ENCODE measurements at places on chromosomes 11 and 22.

DNA sequence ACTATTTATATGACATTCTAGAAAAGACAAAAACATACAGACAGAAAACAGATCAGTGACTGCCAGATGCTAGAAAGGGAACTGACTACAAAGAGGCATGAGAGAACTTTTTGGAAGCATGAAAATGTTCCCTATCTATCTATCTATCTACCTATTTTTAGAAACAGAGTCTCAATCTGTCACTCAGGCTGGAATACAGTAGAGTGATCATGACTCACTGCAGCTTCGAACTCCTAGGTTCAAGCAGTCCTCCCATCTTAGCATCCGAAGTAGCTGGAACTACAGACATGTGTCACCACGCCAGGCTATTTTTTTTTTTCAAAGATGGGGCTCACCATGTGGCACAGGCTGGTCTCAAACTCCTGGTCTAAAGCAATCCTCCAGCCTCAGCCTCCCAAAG lies 6.9 kb downstream of the SBF2 start:
- DNase-seq = no peak

GRCh38 chr22:29838599-29838956 lies 504 bp upstream of the ASCC2 start:
- no peak for DNase-seq

DNA sequence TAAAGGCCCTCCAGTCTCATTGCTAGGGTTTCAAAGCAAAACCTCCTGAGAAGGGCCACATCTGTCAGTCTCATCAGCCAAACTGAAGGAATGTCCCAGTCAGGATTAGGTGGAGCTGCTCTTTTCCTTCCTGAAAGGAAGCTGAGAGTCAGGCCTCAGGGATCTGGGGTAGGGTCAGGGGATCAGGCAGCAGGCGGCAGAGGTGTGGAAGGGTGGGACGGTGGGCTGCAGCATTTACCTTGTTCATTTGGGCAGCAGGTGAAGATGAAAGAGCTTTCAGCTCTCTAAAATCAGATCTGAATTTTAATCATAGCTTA lies 17.8 kb downstream of the CD82 start:
- DNase-seq = no peak

DNA sequence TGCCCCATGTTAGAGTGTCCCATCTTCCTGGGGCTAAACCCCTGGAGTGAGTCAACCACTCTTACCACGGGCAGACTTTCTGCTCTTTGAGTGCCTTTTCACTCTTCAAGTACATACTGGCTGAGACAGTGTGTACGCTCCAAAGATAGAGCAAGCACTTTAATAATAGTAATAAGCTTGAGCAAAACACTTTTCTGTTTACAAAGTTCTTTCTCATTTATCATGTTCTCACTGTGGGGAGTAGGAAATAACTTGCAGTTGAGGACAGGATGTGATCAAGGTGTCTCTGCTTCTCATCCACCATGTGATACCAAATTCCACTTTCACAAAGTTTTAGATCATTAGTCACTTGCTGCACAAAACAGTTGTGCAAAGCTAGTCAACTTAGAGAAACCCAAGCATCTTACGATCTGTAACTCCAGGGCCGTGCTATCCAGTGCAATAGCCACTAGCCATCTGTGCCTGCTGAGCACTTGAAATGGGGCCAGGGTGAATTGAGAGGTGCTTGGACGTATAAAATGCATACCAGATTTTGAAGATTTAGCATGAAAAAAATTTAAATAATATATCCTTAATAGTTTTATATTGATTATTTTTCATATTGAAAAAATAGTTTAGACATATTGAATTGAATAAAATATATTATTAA lies 135.3 kb downstream of the KIF18A start:
- peak; percentile 3 for DNase-seq

- no peak for DNase-seq
These were observed 109.3 kb downstream of the BRD1 start for GRCh38 chr22:49718396-49718795.

DNA sequence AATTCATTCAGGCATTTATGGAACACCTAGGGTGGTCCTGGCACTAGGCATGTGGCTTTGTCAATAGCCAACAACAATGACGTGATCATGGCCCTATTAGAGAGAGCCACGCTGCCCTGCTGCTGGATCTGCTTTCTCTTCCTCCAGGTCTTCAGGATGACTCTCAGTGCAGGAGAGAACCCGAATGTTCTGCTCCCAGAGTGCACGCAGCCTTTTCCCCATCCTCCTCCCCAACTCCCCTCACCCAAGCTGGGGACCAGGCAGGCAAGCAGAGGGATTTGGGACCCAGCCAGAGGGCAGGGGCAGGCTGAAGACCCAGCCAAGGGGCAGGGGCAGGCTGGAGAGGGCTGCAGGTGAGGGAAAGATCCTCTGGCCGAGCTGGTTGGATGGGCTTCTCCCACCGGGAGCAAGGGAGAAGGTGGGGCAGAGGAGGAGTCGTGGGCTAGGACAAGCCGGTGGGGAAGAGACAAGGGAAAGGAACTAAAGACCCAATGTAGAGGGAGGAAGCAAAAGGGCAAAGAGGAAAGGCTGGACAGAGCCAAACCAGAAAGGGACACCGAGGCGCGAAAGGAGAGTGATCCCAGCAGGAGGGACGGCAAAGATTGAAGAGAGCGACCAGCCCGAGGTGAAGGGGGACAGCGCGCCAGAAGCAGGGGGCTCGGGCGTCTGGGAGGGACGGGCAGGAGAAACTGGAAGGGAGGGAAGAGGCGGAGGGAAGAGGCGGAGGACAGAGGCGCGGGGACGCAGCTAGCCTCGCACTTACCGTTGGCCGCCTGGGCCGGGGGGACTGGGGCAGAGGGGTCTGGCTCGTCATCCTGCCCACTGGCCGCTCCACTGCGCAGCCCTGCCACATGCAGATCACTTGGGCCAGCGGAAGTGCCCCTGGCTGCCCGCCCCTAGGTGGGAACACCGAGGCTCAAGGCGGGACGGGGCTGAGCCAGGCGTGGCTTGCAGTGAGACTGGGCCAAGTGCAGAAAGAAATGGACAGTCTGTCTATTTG lies at the start of gene KCTD14:
Gene KCTD14, minus strand, starts transcription at position 880 of the 1,000 bp plus-strand sequence. Its CDS starts 27 bp downstream, at position 853.
- no peak for DNase-seq

GRCh38 chr11:20088397-20089225 lies 71.7 kb downstream of the DBX1 start:
- DNase-seq = no peak

DNA sequence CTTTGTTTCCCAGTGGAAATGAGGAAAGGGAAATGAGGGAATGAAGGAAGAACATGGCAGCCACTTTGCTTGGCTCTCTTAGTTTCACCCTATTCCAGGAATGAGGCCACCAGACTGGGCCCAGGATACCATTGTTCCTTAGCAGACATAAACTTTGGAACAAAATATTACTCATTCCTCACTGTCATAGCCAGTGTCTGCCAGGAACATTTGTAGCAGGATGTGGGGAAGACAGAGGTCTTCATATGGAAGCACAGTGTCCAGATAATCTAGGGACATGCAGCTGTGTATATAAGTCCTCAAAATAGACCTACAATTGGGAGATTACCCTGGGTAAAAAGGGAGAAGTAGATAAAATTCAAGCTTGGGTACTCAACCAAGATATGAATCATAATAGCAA lies 15.2 kb upstream of the FUT4 start:
- DNase-seq = no peak

- DNase-seq = no peak
These were observed 108.1 kb downstream of the SGSM3 start for GRCh38 chr22:40478338-40479125.

DNA sequence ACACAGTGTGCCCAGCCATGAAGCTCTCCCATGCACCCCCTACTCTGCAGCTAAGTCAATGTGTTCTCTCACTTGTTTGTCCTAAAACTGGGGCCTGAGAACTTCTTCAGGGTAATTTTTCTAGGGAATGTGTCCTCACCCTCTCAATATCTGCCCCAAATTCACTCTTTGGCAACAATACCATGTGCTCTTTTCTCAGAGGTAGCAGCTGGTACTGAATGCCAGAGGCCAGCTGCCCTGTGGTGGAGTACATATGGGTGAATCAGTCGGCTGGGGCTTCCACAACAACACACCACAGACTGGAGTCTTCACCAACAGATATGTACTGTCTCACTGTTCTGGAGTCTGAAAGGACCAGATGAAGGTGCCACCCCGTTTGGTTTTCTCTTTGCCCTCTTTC lies 97.7 kb upstream of the TOP3B start:
- no peak for DNase-seq

DNA sequence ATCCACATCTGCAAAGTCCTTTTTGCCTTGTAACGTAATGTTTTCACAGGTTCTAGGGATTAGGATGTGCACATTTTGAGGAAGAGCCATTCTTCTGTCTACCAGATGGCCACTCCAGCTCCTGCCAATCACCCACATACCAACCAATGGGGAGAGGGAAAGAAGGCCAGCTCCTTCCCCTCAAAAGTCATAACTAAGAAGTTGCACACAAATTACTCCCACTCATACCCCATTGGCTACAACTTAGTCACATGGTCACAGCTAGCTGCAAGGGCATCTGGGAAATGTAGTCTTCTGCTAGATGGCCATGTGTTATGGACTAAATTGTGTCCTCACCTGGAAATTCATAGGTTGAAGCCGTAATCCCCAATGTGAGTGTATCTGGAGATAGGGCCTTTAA lies 15.4 kb upstream of the MYOD1 start:
- no peak for DNase-seq

DNA sequence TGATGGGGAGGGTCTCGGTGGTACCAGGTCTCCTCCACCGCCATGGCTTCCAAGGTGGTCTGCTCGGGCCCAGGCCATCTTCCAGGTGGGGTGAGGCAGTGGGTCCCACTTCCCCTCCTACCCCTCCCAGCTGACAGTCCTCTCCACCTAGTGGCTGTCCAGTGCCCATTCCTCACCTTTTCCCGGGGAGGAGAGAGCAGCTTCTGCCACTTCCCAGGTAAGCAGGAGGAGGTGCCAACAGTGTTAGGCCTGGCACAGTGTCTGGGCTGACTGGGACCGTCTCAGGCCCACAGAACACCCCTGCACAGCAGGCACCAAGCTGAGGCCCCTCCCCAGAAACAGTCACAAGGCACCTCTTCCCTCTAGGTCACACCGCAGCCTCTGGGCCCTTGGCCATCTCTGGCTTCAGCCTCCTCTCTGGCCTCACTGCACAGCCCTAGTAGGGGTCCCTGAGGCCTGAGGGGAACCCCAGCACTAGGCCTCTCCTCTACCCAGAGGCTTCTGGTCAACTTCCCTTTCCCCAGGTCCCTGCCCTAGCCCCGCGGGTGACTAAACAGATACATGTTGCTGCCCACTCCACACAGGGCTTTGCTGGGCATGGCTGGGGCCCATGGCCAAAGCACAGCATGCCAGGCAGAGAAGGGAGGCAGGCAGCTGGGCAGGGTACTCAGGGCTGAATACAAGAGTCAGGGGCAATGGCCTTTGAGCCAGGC lies 2.3 kb upstream of the ANKRD13D start:
- DNase-seq = no peak

DNA sequence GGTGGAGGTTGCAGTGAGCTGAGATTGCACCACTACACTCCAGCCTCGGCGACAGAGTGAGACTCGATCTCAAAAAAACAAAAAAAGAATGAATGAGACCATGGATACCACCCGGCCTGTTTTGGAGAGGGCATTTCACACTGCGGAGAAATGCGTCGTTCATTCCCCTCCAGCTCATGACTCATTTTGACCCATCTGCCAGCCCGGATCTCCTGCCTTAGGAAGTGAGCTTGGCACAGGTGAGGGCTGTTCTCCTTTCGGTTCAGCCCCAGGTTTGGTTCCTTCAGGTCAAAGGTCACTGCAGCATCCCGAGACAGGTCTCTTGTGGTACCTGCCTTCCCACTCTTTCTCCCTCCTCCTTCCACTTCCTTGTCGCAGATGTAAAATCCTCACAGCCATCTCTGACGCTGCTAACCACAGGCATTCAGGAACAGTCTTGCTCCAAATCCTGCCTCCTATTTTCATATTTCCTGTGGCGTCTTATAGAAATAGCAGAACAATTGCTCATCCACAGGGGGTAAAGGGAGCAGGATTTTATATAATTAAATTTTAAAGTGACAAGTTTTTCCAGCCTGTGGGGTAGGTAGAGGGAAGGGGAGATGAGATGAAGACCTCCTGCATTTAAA lies 517.9 kb downstream of the NTM start:
- DNase-seq = peak; percentile 82

DNA sequence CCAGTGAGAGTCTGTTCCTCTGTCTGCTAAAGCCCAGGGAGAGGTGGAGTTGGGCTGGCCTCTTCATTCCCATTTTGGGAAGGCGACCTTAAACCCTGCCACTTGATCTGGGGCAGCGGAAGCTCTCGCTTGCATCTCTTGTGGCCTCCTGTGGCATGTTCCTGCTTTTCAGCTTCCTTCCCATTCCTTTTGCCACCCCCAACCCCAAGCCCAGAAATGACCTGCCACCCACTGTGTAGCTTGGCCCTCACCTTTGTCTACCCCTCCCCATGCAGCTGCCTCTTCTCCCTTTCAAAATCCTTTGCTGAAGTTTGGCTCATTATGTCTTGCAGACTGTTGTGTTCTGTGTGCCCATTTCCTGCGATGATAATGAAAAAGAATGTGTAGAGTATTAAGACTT lies 110.2 kb downstream of the DBX1 start:
- no peak for DNase-seq

DNA sequence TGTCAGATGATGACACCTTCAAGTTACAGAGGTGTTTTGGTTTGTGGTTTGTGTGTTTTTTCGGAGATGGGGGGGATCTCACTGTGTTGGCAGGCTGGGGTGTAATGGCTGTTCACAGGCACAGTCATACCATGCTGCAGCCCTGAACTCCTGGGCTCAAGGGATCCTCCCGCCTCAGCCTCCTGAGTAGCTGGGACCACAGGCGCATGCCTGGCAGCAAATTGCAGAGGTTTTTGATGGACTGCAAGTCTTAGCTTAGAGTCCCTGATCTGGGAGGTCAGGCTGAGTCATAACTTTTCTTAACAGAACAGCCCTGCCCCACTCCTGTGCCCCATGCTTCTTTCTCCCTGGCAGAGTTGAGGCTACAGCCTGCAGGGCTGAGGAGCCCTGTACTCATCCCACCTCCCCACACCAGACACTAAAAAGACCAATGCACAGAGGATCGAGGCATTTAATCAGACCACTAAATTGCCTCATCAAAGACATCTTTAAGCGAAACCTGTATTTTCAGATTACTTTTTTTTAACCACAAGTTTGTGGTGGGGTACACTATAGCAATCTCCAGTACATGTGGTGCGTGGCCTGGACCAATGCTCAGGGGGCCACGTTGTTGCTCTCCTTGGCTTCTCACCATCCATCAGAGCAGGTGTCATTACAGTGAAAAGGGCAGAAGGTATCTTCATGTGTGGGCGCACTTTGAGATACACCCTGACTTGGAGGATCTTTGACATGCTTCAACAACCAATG lies 17.1 kb upstream of the ADORA2A start:
- DNase-seq = no peak

DNA sequence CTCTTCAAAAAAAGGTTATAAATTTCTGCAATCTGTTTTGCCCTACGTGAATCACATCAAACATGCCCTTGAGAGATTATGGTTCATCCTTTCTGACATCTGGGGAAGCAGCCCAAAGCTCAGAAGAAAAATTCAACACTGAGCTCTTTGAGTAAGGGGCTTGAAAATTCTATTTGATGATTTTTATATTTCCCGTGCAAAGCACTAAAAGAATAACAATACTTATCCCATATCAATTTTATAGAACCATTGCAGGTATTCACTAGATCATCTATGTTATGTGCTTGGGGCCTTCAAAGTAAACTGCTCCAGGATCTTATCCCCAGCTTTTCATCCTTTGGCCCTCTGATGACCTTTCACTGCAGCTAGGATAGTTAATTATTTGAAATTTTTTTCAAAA lies 966.9 kb upstream of the CNTN5 start:
- DNase-seq = no peak

GRCh38 chr11:102026217-102026616 lies 21.0 kb upstream of the CFAP300 start:
- no peak for DNase-seq

- no peak for DNase-seq
These were observed 28.9 kb upstream of the SLC25A1 start for GRCh38 chr22:19207401-19207808.

GRCh38 chr11:61054513-61054912 lies 47.8 kb upstream of the CD5 start:
- DNase-seq = no peak

All from HFF-Myc (cell line).